H9 (cell line): ENCODE measurements at places on chromosomes 7 and 10.
A peak's percentile ranks its signal among the peaks of the same experiment; 100 is the strongest.

GRCh38 chr10:11631291-11631690 is 19.8 kb upstream of the USP6NL start:
- DNase-seq, result no peak

DNA sequence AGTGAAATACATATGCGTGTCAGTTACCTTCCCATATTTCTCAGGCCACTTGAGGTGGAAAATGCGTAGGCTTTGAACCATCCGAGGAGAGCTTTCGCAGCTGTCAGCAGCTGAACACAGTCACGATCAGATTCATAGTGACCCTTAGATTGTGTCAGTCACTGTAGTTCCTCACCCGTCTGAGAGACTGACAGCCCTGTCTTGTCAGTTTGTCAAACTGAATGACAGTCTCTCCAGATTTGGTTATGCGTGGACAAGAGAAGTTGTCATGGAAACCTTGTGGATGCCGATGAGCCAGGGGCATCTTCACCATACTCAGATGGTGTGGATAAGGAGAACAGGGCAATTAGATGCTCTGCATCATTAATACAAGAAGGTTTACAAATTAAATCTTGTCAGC is 546.3 kb downstream of the TYW1 start:
- DNase-seq, result no peak

DNA sequence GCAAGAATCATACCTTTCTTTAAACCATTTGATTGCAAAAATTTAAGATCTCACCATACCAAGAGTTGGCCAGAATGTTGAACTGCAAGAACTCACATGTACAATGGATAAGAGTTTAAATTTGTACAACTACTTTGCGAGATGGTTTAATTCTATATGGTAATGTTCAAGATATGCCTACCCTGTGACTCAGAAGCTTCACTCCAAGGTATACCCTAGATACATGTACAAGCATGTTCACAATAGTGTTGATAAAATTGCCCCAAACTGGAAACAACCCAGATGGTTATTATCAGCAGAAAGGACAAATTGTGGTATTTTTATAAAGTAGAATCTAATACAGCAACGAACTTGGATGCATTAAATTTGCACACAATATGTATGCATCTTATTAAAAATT is 25.1 kb upstream of the RAB18 start:
- no peak for DNase-seq

- no peak for DNase-seq
Observed at GRCh38 chr10:19845503-19846368, 29.5 kb downstream of the PLXDC2 start.

DNA sequence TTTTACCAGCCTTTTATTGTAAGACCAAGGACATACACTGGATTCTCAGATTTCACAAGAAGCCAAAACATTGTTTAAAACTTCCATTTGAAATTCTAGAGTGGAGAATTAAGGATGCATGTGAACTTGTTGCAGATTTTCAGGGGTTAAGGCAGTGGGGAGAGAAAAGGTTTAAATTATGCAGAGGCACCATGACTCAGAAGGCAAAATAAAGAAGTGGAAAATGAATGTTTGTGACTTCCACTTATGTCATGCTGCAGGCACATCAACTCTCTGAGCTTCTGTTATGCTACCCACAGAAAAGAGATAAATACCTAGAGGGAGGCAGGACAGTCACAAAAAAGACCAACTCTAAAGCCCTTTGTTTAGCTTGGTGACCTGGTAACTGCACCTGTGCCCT is 84.4 kb upstream of the BET1 start:
- DNase-seq, result no peak

- DNase-seq, result no peak
Observed at GRCh38 chr10:52348037-52348564, 34.0 kb downstream of the DKK1 start.

- DNase-seq, result no peak
Observed at GRCh38 chr10:36173364-36173763, 531.3 kb upstream of the FZD8 start.

DNA sequence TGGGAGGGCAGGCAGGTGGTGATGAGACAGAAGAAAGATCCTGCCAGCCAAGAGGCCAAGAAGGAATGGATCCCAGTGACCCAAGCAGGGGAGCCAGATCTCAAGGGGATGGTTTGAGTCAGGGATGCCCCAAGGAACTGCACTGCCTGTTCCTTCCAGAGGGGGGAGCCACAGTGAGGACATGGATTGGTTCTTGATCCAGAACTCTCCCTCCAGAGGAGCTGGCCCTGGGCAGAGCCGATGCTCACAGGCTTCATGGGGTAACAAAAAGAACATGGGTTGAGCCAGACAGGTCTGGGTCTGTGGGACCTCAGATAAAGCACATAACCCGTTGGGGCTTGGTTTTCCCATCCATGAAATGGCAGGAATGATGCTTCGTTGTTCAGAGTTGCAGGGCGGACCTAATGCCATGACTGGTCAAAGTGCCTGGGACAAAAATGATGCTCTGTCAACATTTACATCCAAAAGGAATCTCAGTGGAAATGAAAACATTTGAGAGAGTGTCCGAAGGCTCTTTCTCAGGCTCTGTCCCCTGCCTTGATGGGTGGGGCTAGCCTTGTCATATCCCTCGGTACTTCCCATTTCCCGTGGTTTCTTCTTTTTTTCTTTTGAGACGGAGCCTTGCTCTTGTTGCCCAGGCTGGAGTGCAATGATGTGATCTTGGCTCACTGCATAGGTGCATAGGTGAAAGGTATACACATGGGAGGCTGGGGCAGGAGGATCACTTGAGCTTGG is 4.7 kb upstream of the DENND2A start:
- peak; percentile 76 for DNase-seq

- DNase-seq, result no peak
Observed at GRCh38 chr7:46349490-46349889, 428.4 kb upstream of the IGFBP3 start.

GRCh38 chr10:128550045-128550444 is 423.8 kb upstream of the MKI67 start:
- DNase-seq, result no peak

- no peak for DNase-seq
Observed at GRCh38 chr7:33965183-33965744, 59.9 kb downstream of the BMPER start.

- peak; percentile 79 for DNase-seq
Observed at GRCh38 chr7:34087892-34088891, 182.9 kb downstream of the BMPER start.

GRCh38 chr7:24727154-24728120 is 29.8 kb downstream of the GSDME start:
- DNase-seq, result no peak

DNA sequence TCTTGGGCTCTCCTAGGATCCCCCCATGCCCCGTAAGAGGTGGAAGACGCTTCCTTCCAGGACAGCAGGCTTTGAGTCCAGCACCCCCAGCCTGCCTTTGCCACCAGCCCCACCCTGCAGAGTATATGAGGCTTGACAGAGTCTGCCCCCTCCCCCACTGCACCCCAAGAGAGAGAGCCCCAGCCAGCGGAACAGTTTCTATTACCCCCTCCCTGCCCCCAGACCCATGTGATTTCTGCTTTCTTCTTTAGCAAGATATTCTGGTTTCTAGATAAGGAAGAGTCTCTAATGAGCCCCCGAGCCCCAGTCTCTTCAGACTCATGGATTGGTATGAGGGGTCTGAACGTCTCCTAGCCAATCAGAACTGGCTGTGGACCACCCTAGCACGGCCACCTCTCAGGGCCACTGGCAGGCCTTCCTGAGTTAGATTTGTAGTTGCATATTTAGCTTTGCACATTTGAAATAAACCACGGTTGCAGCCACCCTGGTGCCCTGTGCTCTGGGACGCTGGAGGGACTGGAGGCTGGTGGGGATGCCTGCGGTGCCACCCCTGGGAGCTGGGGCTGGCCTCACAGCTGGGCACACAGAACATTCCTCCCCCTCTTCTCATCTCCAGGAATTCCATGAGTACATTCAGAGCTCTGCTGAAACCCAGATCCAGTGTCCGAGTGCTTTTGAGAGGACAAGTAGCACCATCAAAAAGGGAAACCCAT is 3.0 kb upstream of the SH2B2 start:
- DNase-seq, result no peak

DNA sequence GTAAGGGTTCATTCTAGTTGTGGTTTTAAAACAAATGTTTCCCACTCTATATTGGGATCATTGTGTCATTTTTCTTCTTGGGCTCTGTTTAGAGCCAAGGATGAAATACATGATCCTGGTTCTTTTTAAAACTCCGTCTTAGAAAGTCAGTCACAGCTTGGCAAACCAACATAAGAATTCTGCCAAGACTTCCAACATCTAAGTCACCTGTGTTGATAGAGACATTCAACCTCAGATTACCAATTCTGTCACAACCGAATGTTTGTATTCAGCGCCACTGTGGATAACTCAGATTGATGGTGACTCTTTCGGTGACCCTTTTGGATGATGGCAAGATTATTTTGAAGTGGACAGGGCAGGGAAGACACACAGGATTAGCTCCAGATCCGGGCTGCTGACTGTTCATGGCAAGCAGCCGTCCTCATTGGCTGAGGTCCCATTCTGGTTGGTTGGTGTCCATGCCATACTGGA is 255.4 kb downstream of the ARHGAP21 start:
- no peak for DNase-seq
